NCI-H226 (cell line): ENCODE measurements at places on chromosomes 16 and 17.

- DNase-seq, result no peak
Observed at GRCh38 chr17:33832262-33832661, 422.8 kb upstream of the CCL2 start.

DNA sequence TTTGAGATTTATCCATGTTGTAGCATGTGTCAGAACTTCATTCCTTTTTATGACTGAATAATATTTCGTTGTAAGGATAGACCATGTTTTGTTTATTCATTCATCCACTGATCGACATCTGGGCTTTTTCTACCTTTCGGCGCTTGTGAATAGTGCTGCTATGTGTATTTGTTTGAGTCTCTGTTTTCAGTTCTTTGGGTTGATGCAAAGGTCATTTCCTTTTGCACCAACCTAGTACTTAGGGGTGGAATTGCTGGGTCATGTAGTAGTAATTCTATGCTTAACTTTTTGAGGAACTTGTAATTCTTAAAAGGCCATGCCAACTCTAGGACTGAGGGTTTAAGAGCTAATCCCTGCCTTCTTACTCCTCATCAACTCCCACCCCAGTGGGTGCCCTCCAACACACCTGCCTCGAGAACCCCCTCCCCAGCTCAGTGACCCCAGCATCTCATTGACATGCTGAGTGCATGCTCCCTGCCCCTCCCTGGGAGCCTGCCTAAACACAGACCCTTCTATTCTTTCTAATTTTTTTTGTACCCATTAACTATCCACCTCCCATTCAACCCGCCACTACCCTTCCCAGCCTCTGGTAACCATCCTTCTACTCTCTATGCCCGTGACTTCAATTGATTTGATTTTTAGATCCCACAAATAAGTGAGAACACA is 51.2 kb downstream of the ABAT start:
- DNase-seq, result no peak

DNA sequence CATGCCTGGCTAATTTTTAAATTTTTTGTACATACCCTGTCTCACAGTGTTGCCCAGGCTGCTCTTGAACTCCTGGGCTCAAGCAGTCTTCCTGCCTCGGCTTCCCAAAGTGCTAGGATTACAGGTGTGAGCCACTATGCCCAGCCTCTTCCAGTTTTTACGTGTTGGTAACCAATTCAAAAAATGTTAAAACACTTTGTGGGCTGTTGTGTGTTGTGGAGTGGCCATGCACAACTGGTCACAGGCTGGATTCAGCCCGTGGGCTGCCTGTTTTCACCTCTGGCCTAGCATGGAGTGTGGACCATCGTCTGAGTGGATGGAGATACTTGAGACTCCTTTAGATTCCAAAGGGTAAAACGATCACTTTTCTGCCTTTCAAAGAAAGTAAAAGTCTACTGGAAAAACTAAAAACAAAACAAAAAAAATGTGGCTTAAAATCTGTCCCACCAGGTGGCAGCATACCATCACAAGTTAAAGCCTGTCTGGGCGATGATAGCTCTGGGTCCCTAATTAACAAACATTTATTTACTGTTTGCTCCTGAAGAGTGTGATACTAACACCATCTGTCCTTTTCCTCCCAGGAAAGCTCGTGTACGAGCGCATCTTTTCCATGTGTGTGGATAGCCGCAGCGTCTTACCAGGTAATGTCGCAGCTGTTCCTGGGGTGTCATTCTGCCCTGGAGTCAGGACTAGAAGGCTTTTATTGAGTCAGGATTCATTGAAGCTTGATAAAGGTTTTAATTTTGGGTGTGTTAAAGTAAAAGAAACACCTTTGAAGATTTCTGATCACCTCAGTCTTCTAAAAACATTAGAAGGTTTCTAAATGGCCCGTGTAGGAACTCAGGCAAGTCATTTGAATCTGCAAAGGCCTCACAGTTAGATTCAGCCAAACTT is 45.8 kb downstream of the VPS35L start:
- DNase-seq, result no peak

- DNase-seq, result no peak
Observed at GRCh38 chr17:6706499-6706898, 6.7 kb downstream of the SLC13A5 start.

- no peak for DNase-seq
Observed at GRCh38 chr17:6348891-6349290, 86.0 kb downstream of the AIPL1 start.

- DNase-seq, result no peak
Observed at GRCh38 chr16:66293932-66294331, 72.6 kb upstream of the CDH5 start.

DNA sequence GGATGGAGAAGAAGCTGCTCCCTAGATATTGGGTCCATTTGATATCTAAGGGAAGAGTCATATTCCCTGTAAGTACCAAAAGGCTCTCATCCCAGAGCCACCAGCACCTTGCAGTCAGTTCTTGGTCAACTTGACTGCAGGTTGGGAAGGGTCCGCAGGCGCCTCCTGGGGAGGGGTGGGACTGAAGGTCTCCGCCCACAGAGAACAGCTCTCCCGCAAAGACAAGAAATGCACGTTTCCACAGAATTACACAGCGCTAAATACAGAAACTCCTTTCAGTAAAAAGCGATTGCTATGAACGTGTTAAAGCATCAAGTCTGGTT is 864 bp upstream of the CTCF start:
- no peak for DNase-seq

DNA sequence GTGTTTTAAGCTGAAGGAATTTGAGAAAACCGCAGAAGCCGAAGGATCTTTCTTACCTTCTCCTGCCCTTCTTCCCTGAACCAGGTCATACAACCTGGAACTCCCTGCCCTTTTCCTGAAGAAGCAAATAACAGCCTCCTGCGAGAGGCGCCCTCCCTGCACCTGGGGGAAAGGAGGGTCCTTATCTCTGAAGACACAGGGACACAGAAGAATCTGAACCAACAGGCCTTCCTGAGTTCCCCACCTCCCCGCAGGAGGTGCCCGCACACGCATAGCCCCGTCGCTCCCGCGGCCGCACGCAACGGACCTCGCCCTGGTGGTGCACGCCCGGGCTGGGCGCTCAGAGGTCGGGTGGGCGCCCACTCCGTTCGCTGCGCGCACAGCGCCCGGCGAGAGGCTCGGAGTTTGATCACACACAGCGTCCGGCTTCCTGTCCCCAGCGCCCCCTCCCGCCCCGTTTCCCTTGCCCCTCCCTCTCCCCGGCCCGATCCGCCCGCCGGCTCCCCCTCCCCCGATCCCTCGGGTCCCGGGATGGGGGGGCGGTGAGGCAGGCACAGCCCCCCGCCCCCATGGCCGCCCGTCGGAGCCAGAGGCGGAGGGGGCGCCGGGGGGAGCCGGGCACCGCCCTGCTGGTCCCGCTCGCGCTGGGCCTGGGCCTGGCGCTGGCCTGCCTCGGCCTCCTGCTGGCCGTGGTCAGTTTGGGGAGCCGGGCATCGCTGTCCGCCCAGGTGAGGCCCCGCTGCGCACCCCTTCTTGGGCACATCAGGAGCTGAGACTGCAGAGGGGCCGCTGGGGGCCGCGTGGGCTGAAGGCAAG is at the start of gene TNFSF12:
TSS of gene TNFSF12 (plus strand) at position 474 of the 816 bp plus-strand sequence. CDS start at position 570, 96 bp downstream.
- DNase-seq, result no peak
